ENCODE measurements at places on chromosomes 2 and 18. TPM values are rescaled to one million over a fixed set of nuclear protein-coding genes. Genes with fewer than 3 reads are reported as not detected.

DNA sequence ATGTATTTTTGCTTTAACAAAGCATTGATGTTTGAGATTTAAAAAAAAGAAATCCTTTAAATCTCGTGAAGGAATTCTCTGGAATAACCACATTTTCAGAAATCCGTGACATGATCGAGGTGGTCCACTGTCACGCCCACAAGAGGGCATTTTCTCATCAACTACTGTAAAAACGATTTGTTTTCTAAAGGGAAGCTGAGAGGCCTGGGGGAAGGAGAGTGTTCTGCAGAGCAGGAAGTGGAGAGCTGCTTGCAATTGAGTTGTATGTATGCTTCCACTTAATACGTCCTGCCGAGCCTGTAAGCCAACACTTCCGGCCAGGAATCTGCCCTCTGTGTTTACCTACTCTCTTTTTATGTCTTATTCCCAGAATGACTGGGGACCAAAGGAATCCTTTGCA, 19.4 kb downstream of the KLHL29 start:
- DNase-seq, result peak; percentile 49

- no peak for DNase-seq
Measured at GRCh38 chr2:178579006-178579405, 98.7 kb downstream of the PLEKHA3 start.

DNA sequence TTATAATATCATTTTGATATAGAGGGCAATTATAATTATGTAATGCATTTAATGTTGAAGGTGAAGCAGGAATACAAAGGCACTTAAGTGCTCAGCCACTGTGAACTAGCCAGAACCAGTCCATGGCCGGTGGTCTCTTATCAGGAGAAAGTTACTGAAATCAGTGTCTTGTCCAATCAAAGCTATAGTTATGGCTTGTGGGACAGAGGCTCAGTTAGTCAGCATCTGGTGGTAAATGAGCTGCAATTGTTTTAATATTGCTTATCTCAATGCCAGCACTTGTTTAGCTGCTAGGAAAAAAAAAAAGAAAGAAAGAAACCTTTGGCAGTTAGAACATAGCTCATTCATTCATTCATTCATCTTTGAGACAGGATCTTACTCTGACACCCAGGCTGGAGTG, 3.8 kb upstream of the ALS2 start:
- no peak for DNase-seq

Gene TUBB8B
- polyA plus RNA-seq, result 0.10 TPM

DNA sequence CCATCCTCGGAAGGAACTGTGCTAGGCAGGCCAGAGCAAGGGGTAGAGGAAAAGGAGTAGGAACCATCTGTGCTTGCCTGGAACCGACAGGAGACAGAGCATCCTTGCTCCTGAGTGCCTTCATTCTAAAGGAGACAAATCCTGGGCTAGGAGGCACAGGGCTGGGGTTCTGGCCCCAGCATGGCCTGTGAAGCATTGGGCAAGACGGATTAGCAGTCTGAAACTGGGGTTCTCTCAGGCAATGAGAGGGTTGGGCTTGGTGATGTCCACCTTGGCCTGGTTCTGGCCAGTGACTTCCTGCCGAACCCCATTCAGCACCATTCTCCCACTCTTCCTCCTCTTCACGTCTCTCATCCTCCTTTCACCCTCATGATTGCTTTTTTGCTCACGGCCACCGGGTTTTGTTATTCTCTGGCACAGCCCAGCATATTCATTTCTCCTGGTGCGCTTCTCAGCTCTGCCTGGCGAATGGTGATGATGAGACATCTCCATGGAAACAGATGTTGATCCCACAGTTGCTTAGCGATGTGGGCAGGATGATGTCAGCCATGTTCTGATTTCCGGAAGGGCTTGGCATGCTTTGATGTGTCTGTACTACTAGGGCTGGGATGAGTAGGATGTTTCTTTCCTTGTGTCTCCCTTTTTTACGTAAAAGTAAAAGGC, 127.7 kb downstream of the CAPN13 start:
- no peak for DNase-seq

GRCh38 chr2:239457586-239458445, 57.0 kb upstream of the HDAC4 start:
- no peak for DNase-seq

GRCh38 chr2:55014962-55015939, 35.0 kb downstream of the RTN4 start:
- DNase-seq, result peak; percentile 21

GRCh38 chr2:65731476-65731875, 299.1 kb upstream of the SPRED2 start:
- no peak for DNase-seq

Gene C2orf15
- not detected for polyA plus RNA-seq

Gene CTDP1
- polyA plus RNA-seq, result 12.9 TPM

GRCh38 chr2:184004289-184004947, 593.9 kb upstream of the ZNF804A start:
- no peak for DNase-seq

DNA sequence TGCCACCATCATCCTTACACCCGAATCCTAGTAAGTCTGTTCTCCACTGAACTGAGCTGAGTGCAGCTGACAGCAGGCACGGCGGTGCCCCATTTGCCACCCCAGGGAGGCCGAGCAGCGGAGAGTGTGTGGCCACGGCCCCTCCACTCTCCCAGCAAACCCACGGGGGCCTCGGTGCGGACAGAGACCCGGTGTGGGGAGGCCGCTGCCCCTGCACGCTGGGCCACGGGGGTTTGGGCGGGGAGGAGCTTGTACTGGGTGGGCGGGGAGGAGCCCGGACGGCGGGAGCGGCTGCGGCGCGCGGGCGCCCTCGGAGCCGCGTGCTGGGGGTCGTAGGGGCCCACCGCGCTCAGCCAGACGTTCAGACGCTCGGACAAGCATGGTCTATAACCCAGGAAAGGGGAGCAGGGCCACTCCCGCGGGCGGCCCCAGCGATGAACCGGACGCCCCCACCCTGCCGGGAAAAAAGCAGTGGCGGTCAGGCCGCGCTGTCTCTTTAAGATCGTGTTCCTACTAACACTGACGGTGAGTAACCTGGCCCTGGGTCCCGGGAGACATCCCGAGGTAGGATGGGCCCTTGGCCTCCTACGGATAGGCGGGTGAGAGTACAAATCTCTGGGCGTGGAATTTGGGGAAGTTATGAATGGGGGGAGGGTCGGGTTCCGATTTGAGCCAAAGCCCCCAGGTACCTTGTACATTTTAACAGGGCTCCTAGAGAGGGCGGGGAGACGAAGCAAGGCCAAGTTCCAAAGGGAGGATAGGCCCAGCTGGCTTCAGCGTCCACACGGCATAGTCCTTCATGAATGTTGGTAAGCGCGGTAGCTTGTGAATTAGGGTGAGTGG, at the start of gene ITPRIPL1:
ITPRIPL1 (plus strand) TSS at position 277 of the 843 bp plus-strand sequence; CDS start at position 800, 523 bp downstream.
- no peak for DNase-seq

- DNase-seq, result no peak
Measured at GRCh38 chr2:169815849-169816248, 8.9 kb downstream of the METTL5 start.

Gene IL36A
- not detected for polyA plus RNA-seq

Gene ERICH2
- polyA plus RNA-seq, result not detected

DNA sequence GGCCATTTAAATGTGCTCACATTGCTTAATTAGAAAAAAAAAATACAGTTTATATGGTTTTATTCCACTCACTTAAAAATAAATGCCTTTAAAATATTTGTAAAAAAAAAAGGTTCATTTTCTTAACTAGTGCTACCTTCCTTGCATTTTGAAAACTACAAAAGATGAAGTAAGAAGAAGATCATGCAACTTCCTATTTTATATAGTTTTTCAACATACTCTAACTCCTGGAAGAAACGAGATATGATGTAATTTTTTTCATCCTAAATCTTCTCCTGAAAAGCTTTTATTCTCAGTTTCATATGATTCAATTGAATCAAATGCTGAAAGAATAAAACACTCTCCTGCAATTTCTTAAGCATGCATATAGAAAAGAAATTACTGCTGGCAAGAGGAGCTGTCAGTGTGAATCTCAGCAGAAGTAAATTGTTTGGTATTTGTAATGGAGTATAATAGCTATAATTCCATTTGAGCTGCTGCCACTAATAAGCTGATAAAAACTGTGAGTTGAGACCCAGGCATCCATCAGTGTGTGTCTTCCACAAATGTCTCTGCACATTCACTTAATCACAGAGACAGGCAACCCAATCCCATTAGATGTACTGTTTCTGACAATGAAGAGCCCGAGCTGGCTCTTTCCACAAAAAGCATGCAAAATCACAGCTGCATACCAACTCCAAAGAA, 3.7 kb downstream of the FTCDNL1 start:
- DNase-seq, result no peak

Gene MAB21L4
- not detected for polyA plus RNA-seq

DNA sequence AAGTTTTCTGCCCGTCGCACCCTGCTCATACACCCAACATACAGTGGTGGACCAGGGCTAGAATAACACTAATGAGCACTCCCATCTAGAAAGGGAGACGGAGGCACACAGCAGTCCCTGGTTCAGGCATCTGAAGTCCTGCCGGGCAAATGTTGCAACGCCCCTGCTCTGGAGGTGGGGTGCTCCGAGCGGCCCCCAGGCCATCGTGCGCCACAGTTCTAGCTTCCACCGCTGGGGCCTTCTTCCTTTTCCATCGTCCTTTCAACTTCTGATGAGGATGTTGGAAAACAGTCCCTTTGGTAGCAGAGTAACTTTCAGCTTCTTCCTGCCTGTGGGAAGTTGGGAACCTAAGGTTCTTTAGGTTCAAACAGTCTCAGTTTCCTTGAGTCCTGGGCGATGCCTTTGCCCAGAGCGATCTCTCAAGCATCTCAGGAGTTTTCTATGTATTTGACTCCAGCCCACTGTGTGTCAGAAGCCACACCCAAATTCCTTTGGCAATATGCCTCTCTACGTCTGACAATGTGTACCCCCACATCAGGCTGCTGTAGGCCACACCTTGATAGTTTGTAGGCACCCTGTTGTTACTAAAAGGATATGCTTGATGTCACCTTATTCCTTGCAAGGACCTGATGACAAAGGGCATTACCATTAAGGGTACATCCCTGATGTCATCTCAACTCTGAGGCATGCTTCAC, 258.8 kb downstream of the GLI2 start:
- no peak for DNase-seq

GRCh38 chr18:37672001-37672400, 106.4 kb upstream of the CELF4 start:
- no peak for DNase-seq

- no peak for DNase-seq
Measured at GRCh38 chr2:72033636-72034035, 114.0 kb downstream of the CYP26B1 start.

Gene IL18R1
- polyA plus RNA-seq, result not detected

DNA sequence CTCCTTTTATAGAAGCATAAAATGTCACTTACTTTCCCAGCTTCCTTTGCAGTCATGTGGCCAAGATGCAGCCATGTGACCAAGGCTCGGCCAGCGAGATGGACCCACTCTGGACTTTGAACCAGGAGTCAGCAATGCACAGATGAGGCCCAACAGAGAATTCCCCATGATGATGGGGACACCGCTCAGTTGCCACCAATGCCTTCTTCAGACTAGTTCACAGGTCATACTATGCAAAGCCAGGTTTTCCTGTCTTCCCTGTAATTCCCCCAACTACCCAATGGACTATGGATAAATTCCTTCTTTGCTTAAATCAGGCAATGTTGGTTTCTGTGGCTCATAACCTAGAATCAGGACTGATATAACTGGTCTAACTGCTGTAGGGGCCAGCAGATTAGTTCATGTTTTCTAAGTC, 22.5 kb upstream of the REL start:
- no peak for DNase-seq

GRCh38 chr2:121825003-121825950, 69.8 kb downstream of the TSN start:
- DNase-seq, result no peak

- DNase-seq, result no peak
Measured at GRCh38 chr18:76913583-76913982, 91.2 kb downstream of the ZNF236 start.

GRCh38 chr2:3168230-3168891, 209.3 kb downstream of the EIPR1 start:
- peak; percentile 53 for DNase-seq

DNA sequence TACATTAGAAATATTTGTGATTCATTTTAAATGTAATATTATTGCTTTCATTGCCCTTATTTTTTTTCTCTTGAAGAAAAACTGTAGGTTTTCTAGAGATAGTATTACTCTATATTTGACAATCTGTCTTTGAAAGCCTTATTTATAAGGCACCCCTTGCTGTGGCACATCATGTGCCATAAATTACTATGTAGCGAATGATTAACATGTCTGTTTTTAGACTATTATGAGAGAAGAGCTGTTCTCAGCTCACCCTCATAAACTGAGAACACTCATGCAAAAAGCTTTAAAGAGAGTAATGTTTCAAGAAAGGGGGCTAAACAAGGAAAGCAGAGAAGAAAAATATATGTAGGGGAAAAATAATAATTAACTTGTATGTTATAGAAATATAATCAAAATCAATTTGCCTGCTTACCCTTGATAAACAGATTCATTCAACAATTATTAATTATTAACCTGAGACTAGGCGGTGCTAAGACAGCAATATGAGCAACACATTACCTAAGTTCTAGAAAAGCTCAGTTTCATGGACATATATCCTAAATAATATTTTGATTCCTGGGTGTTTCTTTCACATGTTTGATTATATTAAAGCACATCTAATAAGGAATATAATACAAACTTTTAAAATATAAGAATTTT, 69.0 kb downstream of the RAB3GAP1 start:
- no peak for DNase-seq

Gene SNTG2
- polyA plus RNA-seq, result 0.43 TPM

DNA sequence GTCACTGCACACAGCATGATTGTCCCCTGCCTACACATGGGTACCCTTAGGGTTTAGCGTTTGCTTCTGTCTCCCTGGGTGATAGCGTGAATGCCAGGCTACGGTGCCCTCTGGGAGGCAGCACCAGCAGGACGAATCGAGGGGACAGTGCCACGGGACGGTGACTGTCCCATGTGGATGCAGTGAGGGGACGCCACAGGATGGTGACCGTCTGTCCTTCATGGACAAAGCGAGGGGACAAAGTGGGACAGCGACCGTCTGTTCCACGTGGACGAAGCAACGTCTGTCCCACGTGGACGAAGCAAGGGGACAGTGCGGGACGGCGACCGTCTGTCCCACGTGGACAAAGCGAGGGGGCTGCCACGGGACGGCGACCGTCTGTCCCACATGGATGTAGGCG, 25.7 kb downstream of the CTDP1 start:
- no peak for DNase-seq

Gene AOX1
- 10.2 TPM for polyA plus RNA-seq

DNA sequence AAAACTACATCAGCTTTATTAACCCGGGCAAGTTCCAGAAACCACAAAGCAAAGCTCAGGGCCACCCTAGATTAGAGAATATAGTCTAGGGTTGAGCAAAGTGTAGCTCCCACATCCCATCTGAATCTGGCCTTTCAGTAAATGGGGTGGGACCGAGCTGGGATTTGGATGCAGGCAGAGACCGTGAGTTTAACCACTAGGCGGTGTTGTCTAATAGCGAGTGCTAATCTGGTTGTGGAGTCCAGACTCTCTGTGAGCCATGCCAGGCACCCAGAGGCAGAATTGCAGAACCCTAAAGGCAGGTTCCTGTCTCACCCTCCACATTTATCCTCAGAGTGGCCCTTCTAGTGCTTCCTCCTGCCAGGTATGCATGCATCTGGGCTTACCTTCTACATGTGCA, 435.9 kb downstream of the TSN start:
- no peak for DNase-seq
